T-helper 2 cell treated with Interferon-gamma antibody and Interleukin-4, amounts not matched to agents 5 μg/mL and 100 μg/mL, for 36 hours (primary cell): ENCODE measurements at places on chromosomes 11 and 22.

DNA sequence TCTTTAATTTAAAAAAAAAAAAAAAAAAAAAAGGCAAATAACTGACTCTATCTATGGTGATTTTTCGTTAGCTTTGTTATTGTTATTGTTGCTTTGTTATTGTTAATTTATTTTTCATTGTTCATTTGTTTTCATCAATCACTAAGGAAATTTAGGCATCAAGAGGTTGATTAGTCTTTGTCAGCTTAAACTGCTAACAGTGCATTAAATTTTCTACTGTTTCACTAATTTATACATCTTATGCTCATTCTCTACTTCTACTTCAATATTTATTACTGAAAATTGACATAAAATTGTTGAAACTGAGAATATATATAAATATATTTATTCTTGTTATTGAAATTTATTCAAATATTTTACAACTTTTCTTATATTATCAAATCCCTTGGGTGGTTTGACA, 24.0 kb downstream of the TBCEL start:
- DNase-seq, result no peak

GRCh38 chr22:37741312-37741795, 44.5 kb downstream of the TRIOBP start:
- DNase-seq, result no peak

DNA sequence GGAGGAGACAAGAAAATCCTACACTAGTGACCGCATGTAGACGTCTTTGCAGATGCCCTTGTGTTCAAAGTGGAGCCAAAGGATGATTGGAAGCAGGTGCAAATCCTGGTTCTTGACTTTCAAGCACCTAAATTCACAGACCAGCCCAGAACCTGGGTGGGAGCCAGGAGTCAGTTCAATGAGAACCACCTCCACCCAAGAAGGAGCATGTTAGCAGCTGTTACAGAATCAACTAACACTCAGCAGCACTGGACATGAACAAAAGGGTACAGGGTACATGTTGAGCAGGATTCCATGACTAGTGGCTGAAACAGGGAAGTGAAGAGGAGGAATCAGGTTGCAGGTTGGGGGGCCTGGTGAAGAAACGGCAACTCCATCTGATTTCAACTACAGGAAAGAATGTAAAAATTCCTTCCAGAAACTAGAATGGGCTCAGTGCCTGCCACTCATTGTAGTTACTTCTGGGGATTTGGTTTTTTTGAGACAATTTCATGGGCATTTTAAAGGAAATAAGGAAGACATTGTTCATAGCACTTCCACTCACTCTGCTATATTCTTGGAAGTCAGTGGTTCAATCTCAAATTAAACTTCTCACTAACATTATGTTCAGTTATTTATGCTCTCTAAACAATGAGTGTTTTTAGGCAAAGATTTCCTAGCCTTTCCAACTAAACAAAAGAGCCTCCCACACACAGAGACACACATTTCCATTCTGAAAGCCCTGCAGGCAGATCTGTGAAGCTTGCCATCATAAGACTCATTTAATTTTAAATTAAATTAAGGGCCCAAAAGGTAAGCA, 173.3 kb downstream of the CADM1 start:
- no peak for DNase-seq

DNA sequence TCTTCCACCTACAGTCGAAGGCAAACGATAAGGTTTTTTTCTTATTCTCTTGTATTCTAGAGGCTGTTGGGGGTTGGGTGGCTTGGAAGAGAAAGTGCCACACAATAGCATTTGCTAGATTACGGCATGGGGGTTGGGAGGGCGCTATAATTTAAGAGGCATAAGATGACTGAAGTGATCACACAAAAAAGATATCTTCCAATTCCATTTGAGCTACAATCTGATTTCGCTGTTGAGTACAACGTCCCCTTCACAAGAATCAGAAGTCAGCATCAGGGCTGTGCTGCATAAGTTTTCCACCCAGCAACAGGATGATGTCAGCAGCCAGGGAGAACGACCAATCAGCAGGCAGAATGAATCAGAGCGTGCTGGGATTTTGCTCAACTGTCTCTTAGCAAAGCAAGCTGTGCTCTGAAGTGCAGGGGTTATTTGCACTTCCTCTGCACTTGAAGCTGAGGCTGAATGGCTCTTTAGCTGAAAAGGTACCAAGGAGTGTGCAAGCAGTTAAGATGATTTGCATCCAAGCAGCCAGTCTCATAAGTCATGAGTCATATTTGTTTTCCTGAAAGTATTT, 23.2 kb upstream of the SESN3 start:
- DNase-seq, result peak; percentile 81
